Gastrocnemius medialis (tissue), 4 donors: ENCODE measurements at places on chromosomes 3 and 15. TPM values are rescaled to one million over a fixed set of nuclear protein-coding genes. Genes with fewer than 3 reads are reported as not detected.

DNA sequence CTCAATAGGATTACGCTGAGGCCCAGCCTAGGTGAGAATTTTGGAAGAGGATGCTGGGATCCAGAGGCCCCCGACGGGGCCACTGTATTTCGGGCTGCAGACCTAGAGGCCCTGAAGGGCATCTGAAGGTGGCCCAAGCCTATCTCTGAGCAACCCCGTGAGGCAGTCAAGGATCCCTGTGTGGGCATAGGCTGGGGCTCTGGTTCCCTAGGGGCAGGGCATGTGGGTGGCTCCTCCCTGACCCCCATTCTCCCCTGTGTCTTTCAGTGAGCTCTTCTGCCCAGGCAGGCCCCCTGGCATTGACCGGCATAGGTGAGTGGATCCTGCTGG is 216.0 kb downstream of the SNRPN start:
- H3K4me3 ChIP-seq, result no peak overlapping the region
- no peaks in the 10 kb centered on the region for H3K36me3 ChIP-seq
- H3K4me1 ChIP-seq, result no peaks in the 10 kb centered on the region
- DNase-seq, result no peak

DNA sequence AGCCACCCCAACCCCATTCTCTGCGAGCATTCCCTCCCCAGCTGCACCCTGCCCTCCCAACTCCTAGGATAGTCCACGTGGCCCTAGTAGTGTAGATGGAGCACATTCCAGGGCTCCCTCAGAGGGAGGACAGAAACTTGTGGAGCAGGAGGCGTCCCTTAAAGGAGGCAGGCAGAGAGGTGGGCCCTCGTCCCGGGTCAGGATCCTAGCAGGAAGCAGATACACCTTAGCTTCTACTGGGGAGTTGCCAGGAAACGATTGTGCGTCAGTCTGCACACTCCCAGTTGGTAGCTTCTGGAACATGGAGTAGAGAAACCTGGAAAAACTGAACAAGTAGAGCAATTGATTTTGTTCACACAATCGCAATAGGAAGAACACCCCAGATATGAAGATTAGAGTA is 43.9 kb upstream of the KLHL25 start:
- H3K36me3 ChIP-seq, result no peaks in the 10 kb centered on the region
- DNase-seq, result no peak
- no peaks in the 10 kb centered on the region for H3K27me3 ChIP-seq
- H3K4me1 ChIP-seq, result peaks cover 4% of the 10 kb centered on the region
- H3K4me3 ChIP-seq, result no peak overlapping the region

The TRPM1 gene
- not detected for total RNA-seq

The C3orf80 gene
- not detected for total RNA-seq

The ISY1 gene
- 34.9 TPM for total RNA-seq

DNA sequence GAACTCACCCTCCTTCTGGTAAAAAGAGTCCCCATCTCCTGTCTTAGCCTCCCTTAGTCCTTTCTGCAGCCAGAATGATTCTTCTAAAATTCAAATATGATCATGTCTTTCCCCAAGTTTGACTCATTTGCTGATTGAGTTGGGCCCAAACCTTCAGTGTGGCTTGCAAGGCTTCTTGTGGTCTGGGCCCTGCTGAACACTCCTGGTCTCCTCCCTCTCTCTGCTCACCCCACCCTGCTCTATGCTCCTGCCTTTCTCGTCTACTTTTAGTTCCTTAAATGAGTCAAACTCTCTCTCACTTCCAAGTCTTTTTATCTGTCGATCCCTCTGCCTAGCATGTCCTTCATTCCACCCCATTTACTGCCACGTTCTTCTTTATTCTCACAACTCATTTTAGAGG is 72.6 kb downstream of the CCR1 start:
- H3K4me3 ChIP-seq, result no peak overlapping the region
- no peak overlapping the region for H3K27ac ChIP-seq
- DNase-seq, result no peak
- H3K4me1 ChIP-seq, result no peaks in the 10 kb centered on the region
- no peaks in the 10 kb centered on the region for H3K27me3 ChIP-seq

- H3K36me3 ChIP-seq, result no peaks in the 10 kb centered on the region
- H3K27ac ChIP-seq, result peak overlapping the region; percentile 60
- no peak for DNase-seq
Observed at GRCh38 chr3:113736548-113737089, 9.4 kb downstream of the NAA50 start.

DNA sequence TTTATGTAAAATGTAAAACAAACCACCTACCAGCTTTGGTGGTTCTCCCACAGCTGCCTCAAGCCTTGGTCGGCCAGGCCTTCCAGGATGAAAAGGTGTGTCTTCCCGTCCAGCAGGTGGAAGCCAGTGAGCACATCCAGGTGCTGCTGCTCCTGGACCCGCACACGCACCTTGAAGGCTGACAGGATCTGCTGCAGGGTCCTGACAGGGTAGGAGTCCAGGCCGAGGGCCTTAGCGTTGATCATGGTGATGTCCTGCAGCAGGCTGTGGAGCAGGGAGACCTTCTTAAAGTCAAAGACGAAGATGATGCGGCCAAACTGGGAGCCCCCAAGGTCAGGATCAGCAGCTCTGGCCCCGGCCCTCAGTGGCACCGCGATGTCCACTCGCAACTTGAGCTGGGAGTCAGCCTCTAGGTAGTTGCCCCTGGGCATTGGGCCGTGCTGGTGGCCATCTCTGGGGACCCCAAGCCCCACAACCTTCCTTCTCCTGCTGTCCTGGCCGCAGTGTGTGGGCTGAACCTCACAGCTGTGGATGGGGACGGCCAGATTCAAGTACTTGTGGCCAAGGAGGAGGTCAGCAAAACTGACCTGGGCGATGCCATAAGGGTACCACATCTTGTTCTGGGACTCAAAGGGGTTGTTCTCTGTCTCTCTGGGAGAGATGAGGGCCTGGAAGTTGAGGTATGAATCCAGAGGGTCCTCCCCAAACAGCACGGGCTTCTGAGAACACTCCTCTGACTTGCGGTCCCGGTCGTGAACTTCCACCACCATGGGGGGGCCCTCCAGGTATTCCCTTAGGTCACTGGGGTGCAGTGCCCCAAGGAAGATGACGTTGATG is 48.6 kb downstream of the CFAP92 start:
- no peaks in the 10 kb centered on the region for H3K27me3 ChIP-seq
- no peak overlapping the region for H3K4me3 ChIP-seq
- no peaks in the 10 kb centered on the region for H3K4me1 ChIP-seq
- H3K36me3 ChIP-seq, result no peaks in the 10 kb centered on the region
- no peak overlapping the region for H3K27ac ChIP-seq
- DNase-seq, result no peak

DNA sequence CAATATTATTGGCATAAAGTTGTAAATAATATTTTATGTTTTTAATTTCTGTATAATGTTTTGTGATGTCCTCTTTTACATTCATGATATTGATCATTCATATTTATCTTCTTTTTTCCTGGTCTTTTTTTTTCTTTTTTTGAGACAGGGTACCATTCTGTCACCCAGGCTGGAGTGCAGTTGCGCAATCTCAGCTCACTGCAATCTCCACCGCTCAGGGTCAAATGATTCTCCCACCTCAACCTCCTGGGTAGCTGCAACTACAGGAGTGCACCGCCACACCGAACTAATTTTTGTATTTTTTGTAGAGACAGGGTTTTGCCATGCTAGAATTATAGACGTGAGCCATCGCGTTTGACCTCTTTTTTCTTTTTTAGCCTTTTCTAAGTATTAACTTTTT is 52.9 kb downstream of the USF3 start:
- no peak overlapping the region for H3K4me3 ChIP-seq
- H3K4me1 ChIP-seq, result peaks cover 14% of the 10 kb centered on the region
- no peaks in the 10 kb centered on the region for H3K27me3 ChIP-seq
- DNase-seq, result no peak
- H3K27ac ChIP-seq, result no peak overlapping the region

DNA sequence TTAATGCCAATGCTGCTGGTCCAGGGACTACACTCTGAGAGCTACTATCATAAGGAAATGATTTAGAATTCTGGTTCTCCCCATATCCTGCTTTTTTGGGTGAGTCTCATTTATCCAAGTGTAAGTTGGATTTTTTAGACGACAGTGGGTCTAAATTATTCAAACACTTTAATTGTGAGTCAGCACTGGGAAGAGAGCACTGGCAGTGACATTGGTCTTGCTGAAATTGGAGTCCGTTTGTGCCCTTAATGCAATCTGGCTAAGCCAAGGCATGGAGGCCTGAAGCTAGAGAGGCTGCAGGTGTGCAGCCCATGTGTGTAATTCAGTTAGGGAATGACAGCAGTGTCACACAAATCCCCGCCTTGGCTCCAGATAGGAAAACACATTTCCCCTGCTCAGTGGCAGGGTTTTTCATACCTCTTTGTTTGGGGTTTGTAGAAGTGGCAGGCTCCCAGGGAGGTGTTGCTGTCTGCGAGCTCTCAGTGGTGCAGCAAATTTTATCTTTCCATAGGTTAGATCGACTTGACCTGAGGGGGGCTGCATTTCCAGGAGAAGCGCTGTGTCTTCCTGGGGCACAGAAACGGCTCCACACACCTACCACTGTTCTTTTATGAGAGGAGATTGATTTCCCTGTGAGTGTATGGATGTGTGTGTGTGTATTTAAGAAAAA is 197.7 kb downstream of the CD47 start:
- no peaks in the 10 kb centered on the region for H3K36me3 ChIP-seq
- no peak overlapping the region for H3K27ac ChIP-seq
- H3K4me1 ChIP-seq, result no peaks in the 10 kb centered on the region
- H3K27me3 ChIP-seq, result no peaks in the 10 kb centered on the region

DNA sequence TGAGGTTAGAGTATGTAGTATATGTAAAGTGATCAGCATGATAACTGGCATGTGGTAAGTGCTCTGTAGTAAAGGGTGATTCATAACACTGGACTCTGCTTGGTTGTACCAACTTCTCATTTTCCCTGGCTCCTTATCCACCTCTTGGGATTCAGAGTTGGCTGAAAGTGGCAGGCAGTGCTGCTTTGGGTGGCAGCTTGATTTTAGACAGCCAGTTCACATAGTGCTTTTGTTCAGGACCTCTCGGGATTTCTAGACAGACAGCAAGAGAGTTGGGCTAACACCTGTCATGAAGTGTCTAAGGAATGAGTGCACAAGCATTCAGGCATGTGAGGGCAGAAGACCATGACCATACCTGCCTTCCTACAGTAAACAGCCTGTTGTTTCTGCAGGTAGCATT is 69.0 kb downstream of the RBM6 start:
- DNase-seq, result peak; percentile 21
- no peak overlapping the region for H3K27ac ChIP-seq
- H3K4me3 ChIP-seq, result no peak overlapping the region
- H3K36me3 ChIP-seq, result no peaks in the 10 kb centered on the region
- peaks cover 4% of the 10 kb centered on the region for H3K4me1 ChIP-seq

- no peak overlapping the region for H3K27ac ChIP-seq
- DNase-seq, result no peak
- H3K4me3 ChIP-seq, result no peak overlapping the region
- H3K27me3 ChIP-seq, result no peaks in the 10 kb centered on the region
- H3K4me1 ChIP-seq, result no peaks in the 10 kb centered on the region
- H3K36me3 ChIP-seq, result peaks cover 8% of the 10 kb centered on the region
Observed at GRCh38 chr3:4409971-4410573, 57.0 kb downstream of the SUMF1 start.

DNA sequence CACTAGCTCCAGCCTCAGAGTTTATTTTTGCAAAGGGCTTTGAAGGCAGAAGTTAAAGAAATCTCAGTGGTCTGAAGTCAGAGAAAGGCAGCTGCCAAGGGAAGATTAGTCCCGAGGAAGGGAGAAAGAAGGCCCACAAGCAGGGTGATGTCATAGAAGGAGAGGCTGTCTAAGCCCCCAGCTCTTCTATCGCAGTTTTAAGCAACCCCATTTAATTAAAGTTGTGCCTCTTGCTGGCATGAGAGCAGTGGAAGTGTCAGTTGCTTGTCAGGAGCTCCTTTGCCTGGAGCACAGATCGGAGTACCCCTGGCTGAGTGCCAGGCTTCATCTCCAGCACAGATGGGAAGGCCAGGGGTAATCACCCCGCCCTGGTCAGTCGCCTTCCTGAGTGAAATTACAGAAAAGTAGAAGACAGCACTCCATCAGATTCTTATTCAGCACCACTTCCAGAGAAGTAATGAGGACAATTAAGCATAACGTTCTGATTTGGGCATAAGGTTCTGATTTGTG is 530.7 kb downstream of the EPHB1 start:
- no peaks in the 10 kb centered on the region for H3K36me3 ChIP-seq
- H3K27ac ChIP-seq, result no peak overlapping the region
- H3K4me3 ChIP-seq, result no peak overlapping the region
- H3K4me1 ChIP-seq, result no peaks in the 10 kb centered on the region
- DNase-seq, result no peak
- H3K27me3 ChIP-seq, result no peaks in the 10 kb centered on the region

DNA sequence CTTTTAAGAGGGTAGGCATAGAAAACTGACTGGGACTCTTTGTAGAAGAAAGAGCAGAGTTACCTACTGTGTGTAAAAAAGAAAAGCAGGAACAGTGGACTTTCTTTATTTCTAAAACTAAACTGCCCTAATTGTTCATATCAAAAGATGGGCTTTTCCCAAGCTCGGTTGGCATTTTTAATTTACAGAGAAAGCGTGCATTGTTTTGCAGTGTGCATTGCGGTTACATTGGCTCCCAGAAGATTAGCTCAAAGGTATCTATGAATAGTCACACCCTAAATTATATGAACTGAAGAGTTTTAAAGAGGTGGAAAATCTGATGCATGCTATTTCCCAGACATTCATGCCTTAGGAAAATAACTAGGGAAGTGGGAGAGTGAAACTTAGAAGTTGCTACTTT is 36.5 kb downstream of the MITF start:
- H3K4me3 ChIP-seq, result no peak overlapping the region
- peaks cover 64% of the 10 kb centered on the region for H3K4me1 ChIP-seq
- H3K36me3 ChIP-seq, result no peaks in the 10 kb centered on the region
- no peaks in the 10 kb centered on the region for H3K27me3 ChIP-seq

The AADAC gene
- 1.1 TPM for total RNA-seq

- H3K4me1 ChIP-seq, result no peaks in the 10 kb centered on the region
- no peak overlapping the region for H3K27ac ChIP-seq
- H3K27me3 ChIP-seq, result no peaks in the 10 kb centered on the region
- no peaks in the 10 kb centered on the region for H3K36me3 ChIP-seq
- no peak overlapping the region for H3K4me3 ChIP-seq
Observed at GRCh38 chr3:100865442-100865841, 127.8 kb downstream of the ABI3BP start.

GRCh38 chr15:89848970-89849292 is 34.3 kb upstream of the ANPEP start:
- no peaks in the 10 kb centered on the region for H3K27me3 ChIP-seq
- H3K4me1 ChIP-seq, result peaks cover 44% of the 10 kb centered on the region
- H3K27ac ChIP-seq, result no peak overlapping the region
- no peak overlapping the region for H3K4me3 ChIP-seq

- H3K36me3 ChIP-seq, result no peaks in the 10 kb centered on the region
- no peak overlapping the region for H3K4me3 ChIP-seq
- no peaks in the 10 kb centered on the region for H3K4me1 ChIP-seq
- H3K27me3 ChIP-seq, result no peaks in the 10 kb centered on the region
- no peak overlapping the region for H3K27ac ChIP-seq
Observed at GRCh38 chr3:14685179-14685578, 10.2 kb downstream of the C3orf20 start.
